Kidney (tissue), 22 donors: ENCODE measurements at places on chromosomes 5 and 9.

DNA sequence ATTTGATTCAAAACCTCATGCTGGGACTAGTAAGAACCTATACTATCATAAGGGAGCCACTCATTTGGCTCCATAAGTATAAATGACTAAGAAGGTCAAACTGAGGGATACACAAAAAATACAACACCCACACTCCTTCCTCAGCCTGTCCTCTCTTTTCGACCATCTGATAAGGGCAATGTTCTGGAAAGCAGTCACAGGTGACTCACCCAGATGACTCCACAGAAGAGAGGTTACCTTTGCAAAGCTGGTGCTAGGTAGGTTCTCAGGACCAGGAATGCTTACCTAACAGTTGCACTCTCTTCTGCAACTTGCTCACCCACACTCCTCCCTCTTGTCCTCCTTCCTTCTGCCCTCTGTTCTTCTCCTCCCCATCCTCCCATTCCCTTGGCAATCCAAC is 32.9 kb downstream of the LHFPL2 start:
- no peak for DNase-seq

DNA sequence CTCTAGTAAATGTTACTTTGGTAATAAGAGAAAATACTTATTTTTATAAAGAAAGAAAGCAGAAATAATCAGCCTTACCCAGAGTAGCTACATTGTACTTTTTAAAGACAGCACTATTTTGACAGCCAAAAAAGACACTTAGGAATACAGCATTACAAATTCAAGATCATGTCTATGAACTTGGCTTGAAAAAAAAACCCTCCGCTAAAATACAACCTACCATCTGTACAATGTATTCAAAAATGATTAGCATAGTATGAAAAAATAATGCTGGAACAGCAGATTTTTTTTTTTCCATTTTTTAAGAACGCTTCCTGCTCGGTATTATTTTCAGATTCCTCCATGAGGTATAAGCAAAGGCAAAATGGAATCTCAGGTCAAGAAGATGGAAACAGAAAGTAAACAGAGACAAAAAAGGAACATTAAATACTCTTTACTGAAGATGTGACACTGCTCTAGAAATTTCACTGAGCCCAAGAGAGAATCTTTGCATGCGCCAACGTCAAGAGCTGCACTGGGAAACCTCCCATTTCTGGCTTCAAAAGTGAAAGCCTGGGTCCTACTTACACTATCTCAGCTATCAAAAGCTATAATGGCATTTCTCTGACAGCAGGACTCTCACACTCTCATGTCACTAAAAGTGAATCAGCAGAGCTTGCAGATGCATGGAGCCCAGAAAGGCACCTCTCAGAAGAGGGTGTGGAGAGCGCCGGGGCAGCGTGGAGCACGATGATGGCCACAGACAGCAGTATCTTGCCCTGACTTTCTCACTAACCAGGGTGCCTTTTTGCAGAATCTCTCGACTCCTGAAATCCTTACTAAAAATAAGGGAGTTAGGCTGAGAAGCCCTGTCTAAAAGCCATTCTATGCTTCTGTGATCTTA is 167.4 kb downstream of the ELAVL2 start:
- no peak for DNase-seq

DNA sequence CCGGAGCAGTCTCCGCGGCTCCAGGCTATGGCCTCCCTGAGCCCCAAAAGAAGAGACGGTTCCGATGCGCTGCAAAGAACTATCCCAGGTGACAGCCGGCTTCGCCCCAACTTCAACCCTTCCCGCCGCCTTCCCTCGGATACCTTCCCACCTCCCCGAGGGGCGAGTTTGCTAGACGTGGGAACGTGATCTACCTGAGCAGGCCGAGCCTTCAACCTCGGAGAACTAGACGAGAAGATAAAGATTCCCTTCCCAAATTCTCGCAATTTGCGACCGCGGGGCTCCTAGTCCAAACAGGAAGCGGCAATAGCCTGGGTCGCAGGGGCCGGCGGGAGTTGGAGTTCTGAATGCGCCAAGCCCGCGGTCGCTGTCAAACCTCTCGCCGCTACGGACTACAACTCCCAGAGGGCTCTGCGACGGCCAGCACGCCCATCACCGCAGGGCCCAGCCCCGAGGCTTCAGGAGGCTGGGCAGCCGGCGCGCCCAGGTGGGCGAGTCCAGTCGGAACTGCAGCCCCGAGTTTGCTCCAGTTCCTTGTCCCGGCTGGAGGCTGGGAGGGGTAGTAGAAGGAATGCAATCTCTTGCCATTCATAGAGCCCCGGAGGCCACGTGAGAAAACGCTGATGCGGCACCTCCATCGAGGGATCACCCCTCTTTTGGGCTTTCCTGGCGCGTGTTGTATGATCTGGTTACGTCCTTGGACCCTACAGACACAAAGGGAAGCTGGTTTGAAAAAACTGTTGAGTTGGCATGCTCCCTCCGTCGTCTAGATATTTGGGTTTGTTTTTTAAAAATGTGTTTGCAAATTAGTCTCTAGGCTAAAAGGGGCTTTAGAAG is at the start of gene SLC38A9:
SLC38A9 (minus strand) TSS at position 302 of the 837 bp plus-strand sequence. CDS start 14,366 bp downstream, outside the sequence.
- DNase-seq = peak; percentile 98

DNA sequence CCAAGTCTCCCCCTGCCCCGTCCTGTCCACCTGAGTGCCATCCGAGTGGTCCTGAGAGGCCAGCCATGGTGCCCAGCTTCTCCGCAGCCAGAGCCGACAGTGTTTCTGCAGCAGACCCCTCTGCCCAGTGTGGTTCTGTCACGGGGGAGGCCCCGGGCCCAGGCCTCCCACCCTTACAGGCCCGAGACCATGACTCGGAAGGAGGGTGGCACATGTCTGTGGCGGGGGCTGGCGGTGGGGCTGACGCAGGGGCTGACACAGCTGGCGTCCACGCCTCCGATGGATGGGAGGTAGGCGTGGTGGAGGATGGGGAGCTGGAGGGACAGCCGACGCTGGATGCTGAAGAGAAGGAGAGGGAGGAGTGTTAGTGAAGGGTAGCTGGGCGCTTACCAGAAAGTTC is 35.0 kb upstream of the TBC1D2 start:
- DNase-seq = no peak

DNA sequence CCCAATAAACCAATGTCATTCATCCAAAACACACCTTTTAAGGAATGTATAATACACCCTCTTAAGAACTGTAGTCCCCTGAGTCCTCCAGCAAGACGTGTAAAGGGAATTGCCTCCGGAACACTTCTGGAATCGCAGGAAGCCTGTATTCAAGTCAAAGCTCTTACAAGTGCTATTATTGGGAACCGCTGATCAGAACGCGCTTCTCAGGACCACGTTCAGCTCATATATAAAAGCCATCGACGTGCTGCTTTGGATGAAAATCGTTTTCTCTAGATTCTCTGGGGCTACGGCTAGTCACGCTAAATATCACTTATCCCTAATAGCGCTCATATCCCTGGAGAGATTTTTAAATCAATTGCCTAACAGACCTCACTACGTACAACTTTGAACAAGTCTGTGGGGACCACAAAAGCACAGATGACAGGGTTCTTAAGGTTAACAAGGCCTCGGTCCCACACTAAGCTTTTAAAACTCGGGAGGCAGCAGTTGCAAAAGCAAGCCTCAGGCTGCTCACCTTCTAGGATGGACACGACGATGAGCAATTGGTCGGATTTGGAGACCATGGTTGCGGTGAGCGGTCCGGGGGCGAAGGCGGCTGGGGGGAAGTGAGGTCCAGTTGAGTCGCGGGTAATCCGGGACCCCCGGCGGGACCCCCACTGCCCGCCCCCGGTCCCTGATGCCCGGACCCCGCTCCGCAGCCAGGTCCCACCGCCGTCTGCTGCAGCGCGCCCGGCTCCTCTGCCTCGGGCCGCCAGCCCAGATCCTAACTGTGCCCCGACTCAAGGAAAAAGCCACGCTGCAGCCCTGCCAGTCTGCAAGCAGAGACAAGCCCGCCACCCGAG is 548 bp downstream of the CEP120 start:
- DNase-seq = no peak

GRCh38 chr5:44336708-44337107 is 52.5 kb downstream of the FGF10 start:
- DNase-seq = no peak

- no peak for DNase-seq
These were observed 5.4 kb downstream of the MRPS27 start for GRCh38 chr5:72314571-72315172.

- DNase-seq = peak; percentile 4
These were observed 27.0 kb downstream of the C5 start for GRCh38 chr9:121023064-121023463.

GRCh38 chr9:109821711-109822110 is 41.7 kb downstream of the PALM2AKAP2 start:
- DNase-seq = no peak

DNA sequence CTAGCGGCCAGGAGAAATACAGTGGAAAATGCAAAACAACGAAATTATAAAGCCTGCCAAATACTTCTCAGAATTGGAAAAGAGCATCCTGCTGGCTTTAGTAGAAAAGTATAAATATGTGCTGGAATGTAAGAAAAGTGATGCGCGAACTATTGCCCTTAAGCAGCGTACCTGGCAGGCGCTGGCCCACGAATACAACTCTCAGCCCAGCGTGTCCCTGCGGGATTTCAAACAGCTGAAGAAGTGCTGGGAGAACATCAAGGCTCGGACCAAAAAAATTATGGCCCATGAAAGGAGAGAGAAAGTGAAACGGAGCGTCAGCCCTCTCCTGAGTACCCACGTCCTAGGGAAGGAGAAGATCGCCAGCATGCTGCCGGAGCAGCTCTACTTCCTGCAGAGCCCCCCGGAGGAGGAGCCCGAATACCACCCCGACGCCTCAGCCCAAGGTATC is 15.0 kb downstream of the MSANTD3 start:
- DNase-seq = no peak

GRCh38 chr5:122311497-122311960 is 508 bp upstream of the SNCAIP start:
- peak; percentile 73 for DNase-seq

GRCh38 chr9:111925784-111926183 is 29.2 kb downstream of the UGCG start:
- DNase-seq = no peak

- DNase-seq = no peak
These were observed 207.3 kb downstream of the PARP8 start for GRCh38 chr5:50873595-50874277.

- DNase-seq = no peak
These were observed 346.9 kb downstream of the NFIB start for GRCh38 chr9:13967011-13967410.

DNA sequence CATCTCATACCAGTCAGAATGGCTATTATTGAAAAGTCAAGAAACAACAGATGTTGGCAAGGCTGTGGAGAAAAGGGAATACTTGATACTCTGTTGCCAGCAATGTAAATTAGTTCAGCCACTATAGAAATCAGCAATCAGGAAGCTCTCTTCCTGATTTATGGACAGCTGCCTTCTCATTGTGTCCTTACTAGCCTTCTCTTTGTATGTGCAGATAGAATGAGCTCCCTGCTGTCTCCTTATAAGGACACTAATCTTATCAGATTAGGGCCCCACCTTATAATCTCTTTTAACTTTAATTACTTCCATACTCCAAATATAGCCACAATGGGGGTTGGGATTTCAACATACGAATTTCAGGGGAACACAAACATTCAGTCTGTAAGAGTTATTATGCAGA is 38.0 kb downstream of the KCNV2 start:
- no peak for DNase-seq

- no peak for DNase-seq
These were observed 59.1 kb downstream of the C9orf152 start for GRCh38 chr9:110148891-110149290.

DNA sequence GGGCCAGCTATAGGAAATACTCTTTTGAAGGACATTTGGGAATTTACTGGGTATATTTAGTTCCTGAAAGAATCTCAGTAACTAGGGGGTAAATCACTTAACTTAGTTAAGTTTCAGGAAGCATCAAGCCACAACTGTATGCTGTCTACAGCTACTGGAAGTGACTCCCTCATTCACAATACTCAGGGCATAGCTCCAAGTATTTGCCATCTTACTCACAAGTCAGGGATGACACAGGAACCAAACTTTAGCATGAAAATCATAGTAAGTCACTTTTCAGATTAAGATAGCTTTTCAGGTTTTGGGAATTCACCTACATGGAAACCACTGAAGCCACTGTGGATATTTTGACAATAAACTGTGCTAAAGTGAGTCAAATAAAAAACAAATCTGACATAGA is 242.4 kb upstream of the ATP10B start:
- no peak for DNase-seq

- DNase-seq = no peak
These were observed 52.8 kb upstream of the CCDC112 start for GRCh38 chr5:115349001-115349817.

GRCh38 chr5:116370886-116371285 is 203.7 kb downstream of the SEMA6A start:
- no peak for DNase-seq

DNA sequence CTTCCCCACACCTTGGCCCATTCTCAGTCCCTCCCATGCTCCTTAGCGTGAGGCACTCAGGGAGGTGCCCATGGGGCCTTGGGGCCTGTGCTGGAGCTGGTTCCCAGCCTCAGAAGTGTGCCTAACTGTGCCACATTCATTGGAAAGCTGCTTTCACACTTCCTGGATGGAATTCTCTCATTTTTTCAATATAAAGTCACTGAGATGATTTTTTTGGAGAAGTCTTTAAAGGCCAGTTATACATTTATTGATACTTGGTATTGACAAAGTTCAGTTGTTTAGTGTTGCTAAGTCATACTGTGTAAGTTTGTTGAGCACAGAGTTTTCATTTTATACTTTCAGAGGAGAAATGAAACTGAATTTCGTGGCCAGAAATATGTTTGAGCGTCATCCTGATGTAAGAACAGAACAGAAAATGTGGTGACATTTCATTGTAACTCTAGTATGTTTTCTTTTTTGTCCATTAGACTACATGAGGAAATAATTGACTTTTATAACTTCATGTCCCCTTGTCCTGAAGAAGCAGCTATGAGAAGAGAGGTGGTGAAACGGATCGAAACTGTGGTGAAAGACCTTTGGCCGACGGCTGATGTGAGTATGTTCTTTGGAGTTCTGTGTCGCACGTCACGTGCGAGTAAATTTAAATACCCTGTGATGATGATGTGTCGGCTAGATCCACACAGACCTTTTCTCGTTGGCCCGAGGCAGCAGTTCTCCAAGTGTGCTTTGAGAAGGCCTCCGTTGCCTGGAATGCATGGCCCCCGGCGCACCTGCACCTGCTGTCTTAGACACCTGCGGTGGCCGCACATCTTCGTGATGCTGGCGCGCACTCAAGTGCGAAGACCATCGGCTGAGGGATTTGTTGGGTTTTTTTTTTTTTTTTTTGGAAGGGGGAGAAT is 24.1 kb downstream of the TENT4A start:
- DNase-seq = no peak

GRCh38 chr5:134020188-134020587 is 15.4 kb upstream of the VDAC1 start:
- no peak for DNase-seq
